Psoas muscle (tissue), 8 donors: ENCODE measurements at places on chromosomes 13 and 19. TPM values are rescaled to one million over a fixed set of nuclear protein-coding genes. Genes with fewer than 3 reads are reported as not detected.

- DNase-seq, result no peak
Observed at GRCh38 chr13:89455741-89456140, 1784.6 kb downstream of the SLITRK5 start.

- DNase-seq, result no peak
Observed at GRCh38 chr13:105513448-105513847, 1022.0 kb downstream of the EFNB2 start.

DNA sequence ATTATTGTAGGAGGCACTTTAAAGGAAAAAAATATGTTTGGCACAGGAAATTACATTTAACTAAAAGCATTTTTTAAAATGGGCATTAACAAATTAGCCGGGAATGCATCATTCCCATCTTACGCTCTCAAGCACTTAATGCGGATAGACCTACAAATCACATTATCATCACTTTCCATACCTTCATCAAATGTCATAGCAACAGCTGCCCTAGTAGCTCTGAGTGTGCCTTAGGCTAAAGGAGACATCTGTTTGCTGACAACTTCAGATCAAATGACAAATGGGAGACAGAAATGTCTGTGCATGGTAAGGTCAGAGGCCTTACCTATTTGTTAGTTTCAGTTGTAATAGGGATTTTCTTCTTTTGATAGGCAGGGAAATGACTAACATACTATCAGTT lies 773.2 kb upstream of the SLC10A2 start:
- DNase-seq, result no peak

GRCh38 chr19:29320086-29320485 lies 107.1 kb upstream of the UQCRFS1 start:
- no peak for DNase-seq

DNA sequence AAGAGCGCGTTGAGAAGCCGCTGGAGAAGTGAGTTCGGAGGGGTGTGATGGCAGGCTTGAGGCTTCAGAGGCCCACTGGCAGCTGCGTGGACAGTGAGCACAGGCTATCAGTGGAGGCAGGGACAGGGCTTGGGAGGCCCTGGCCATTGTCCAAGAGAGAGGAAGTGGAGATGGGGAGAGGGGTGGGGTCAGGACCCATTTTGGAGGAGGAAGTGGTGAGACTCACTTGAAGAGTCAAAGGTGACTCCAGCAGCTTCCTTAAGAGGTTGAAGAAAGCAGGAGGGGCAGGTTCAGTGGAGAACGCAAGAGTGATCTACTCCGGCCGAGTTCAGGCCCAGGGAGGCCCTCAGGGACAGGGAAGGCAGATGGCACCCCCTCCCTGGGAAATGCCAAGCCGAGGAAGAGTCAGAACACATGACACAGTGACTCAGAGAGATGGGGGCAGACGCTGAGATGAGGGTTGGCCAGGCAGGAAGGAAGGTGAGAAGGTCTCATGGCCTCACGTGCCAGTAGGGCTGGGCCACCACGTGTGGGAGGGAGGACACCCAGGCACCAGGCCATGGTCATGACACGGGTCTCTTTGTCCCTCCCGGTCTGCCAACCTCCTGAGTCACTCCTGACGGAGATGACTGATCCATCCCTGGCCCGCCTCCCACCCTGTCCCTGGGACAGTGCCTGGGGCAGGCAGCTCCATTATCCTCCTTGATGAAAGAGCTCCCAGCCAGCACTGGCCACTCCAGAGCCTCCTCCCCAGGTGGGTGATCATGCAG lies 10.1 kb upstream of the CD22 start:
- peak; percentile 72 for DNase-seq

The SIGLEC10 gene
- polyA plus RNA-seq, result 0.98 TPM

GRCh38 chr19:49133621-49134454 lies 14.5 kb downstream of the PPFIA3 start:
- peak; percentile 69 for DNase-seq
